ENCODE measurements at places on chromosomes 13 and 19. TPM values are rescaled to one million over a fixed set of nuclear protein-coding genes. Genes with fewer than 3 reads are reported as not detected.

PTPRH gene
- polyA plus RNA-seq = 0.49 TPM

LILRA6 gene
- not detected for polyA plus RNA-seq

C19orf81 gene
- polyA plus RNA-seq = 1.1 TPM

PTGIR gene
- 21.5 TPM for polyA plus RNA-seq

EDNRB gene
- polyA plus RNA-seq = 0.42 TPM

SIGLEC10 gene
- polyA plus RNA-seq = not detected

PDE4A gene
- 17.4 TPM for polyA plus RNA-seq

ELSPBP1 gene
- polyA plus RNA-seq = not detected

C19orf33 gene
- polyA plus RNA-seq = not detected

CACNG8 gene
- not detected for polyA plus RNA-seq

PLPPR3 gene
- polyA plus RNA-seq = not detected

TTYH1 gene
- polyA plus RNA-seq = 0.05 TPM

JSRP1 gene
- polyA plus RNA-seq = 0.41 TPM

CYP2F1 gene
- not detected for polyA plus RNA-seq

SPRYD7 gene
- 16.6 TPM for polyA plus RNA-seq

TNNT1 gene
- polyA plus RNA-seq = 1.3 TPM

HNRNPL gene
- polyA plus RNA-seq = 126 TPM

NKG7 gene
- polyA plus RNA-seq = not detected

ZNF878 gene
- not detected for polyA plus RNA-seq

TBXA2R gene
- 2.6 TPM for polyA plus RNA-seq

AXL gene
- 340 TPM for polyA plus RNA-seq

PRSS57 gene
- polyA plus RNA-seq = not detected

All from GM23248 (cell line).